Muscle of leg (tissue), 16 donors: ENCODE measurements at places on chromosomes 2 and 18. TPM values are rescaled to one million over a fixed set of nuclear protein-coding genes. Genes with fewer than 3 reads are reported as not detected.

The KYNU gene
- polyA plus RNA-seq: 0.73 TPM

The CNDP1 gene
- polyA plus RNA-seq: 0.23 TPM

The ZNF521 gene
- polyA plus RNA-seq: 40.2 TPM

The ADD2 gene
- polyA plus RNA-seq: 3.1 TPM

The RTP5 gene
- not detected for polyA plus RNA-seq

The SERPINB5 gene
- polyA plus RNA-seq: not detected

The TSGA10 gene
- polyA plus RNA-seq: 2.1 TPM

The STARD6 gene
- polyA plus RNA-seq: not detected

The PSMD1 gene
- polyA plus RNA-seq: 69.1 TPM

The CRACDL gene
- polyA plus RNA-seq: 2.2 TPM

The RMDN2 gene
- 3.9 TPM for polyA plus RNA-seq

The HAAO gene
- 17.9 TPM for polyA plus RNA-seq

The RGPD3 gene
- polyA plus RNA-seq: 0.21 TPM

The GPR45 gene
- polyA plus RNA-seq: not detected

The SP140 gene
- polyA plus RNA-seq: 0.66 TPM

The CXCR1 gene
- not detected for polyA plus RNA-seq

DNA sequence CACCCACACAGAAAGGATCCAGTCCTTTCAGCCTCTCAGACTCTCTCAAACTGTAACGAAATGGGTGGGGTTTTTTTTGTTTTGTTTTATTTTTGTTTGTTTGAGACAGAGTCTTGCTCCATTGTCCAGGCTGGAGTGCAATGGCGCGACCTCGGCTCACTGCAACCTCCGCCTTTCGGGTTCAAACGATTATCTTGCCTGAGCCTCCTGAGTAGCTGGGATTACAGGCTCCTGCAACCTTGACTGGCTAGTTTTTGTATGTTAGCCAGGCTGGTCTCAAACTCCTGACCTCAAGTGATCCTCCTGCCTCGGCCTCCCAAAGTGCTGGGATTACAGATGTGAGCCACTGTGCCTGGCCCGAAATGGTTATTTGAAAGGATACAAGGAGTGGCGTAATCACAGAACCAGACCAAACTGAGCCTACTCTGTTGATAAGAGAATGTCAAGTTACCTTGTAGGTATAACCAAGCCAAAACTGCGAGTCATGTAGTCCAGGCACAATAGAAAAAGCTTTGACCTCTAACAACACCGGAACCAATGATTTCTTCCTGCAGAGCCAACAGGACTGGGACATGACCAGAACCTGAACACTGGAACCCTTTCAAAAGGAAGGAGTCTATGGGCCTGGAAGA is 72.5 kb downstream of the NCAPH start:
- DNase-seq: no peak

DNA sequence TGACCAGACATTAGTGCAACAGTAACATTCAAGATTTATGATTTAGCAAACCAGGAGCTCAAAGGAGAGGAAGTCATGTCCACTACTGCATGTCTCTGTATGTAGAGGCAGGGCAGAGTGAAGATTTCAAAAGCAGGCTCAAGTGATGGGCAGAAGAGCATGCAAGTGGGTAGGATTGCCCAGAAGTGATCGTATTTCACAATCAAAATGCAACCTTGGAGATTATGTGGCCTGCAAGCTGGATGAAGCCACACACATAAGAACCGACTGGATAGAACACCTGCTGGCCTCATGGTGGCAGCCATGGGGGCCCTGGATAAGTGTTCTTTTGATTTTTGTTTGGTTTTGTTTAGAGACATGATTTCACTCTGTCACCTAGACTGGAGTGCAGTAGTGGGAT is 286.8 kb upstream of the RAB12 start:
- no peak for DNase-seq

GRCh38 chr2:121663434-121663833 is 14.2 kb upstream of the CLASP1 start:
- peak; percentile 6 for DNase-seq

GRCh38 chr18:46481048-46481846 is 175.8 kb downstream of the LOXHD1 start:
- peak; percentile 83 for DNase-seq

GRCh38 chr2:149656996-149657395 is 69.4 kb upstream of the MMADHC start:
- no peak for DNase-seq

DNA sequence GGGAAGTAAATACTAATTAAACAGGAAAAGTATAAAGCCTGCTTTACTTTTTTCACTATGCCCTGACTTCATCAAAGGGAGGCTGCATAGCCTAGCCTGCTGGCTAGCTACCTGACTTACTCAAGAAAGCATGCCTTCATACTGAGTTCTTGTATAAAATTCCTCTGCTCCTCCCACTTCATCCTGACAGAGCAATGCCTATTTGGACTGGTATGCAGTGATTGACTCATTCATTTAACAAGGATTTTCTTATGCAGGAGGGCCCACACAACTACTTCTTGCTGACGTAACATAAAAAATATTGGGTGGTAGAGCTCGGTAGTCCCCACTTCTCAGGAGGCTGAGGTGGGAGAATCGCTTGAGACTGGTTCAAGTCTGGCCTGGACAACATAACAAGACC is 70.5 kb downstream of the PRPF40A start:
- no peak for DNase-seq

GRCh38 chr2:104977958-104978357 is 59.9 kb upstream of the MRPS9 start:
- no peak for DNase-seq

GRCh38 chr2:206275312-206276055 is 1.0 kb downstream of the ZDBF2 start:
- peak; percentile 70 for DNase-seq

GRCh38 chr2:29000481-29000880 is 19.4 kb downstream of the TOGARAM2 start:
- DNase-seq: peak; percentile 72

DNA sequence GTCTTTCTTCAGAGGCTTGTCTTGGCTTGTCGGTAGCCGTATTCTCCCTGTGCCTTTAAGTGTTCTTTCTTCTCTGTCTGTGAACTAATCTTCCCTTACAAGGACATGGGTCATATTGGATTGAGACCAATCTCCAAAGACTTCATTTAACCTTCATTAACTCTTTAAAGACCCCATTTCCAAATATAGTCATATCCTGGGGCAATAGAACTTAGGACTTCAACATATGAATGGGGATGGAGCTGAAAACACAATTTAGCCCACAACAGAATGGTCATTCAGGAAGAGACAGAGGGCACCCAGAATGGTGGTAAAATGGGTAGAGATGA is 82.1 kb upstream of the TANK start:
- no peak for DNase-seq

DNA sequence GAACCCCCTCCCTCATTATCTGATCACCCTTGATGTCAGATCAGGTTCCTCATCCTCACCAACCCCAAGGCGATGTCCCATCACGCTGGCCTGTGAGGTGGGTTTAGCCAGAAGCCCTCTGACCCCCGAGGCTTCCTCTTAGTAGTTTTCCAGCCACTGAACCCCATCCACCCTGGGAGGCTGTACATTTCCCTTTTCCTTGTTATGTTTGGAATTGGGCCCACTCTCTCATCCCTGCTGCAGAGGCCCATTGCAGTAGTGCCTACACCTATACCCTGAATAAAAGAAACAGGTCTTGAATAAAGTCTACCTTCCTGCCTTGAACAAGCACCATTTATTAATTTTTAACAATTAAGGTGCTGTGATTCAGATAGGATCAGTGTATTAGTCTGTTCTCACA is 80.1 kb downstream of the NCAPH start:
- no peak for DNase-seq

GRCh38 chr2:218229851-218230250 is 12.9 kb downstream of the ARPC2 start:
- DNase-seq: no peak

GRCh38 chr2:190847504-190848081 is 33.0 kb upstream of the GLS start:
- DNase-seq: peak; percentile 46

- DNase-seq: no peak
Observed at GRCh38 chr2:219250049-219250781, 2.8 kb upstream of the TUBA4B start.

DNA sequence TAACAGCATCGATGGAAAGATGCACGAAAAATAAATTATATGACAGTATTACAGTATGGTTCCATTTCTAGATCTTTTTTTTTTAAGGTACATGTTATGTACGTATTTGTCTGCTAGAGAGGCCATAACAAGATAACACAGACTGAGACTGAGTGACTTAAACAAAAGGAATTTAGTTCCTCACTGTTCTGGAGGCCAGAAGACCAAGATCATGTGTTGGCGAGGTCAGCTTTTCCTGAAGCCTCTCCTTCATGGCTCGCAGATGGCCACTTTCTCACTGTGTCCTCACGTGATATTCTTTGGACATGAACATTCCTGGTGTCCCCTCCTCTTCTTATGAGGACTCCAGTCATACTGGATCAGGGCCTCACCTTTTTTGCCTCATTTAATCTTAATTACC is 177.4 kb downstream of the CAPN13 start:
- no peak for DNase-seq

DNA sequence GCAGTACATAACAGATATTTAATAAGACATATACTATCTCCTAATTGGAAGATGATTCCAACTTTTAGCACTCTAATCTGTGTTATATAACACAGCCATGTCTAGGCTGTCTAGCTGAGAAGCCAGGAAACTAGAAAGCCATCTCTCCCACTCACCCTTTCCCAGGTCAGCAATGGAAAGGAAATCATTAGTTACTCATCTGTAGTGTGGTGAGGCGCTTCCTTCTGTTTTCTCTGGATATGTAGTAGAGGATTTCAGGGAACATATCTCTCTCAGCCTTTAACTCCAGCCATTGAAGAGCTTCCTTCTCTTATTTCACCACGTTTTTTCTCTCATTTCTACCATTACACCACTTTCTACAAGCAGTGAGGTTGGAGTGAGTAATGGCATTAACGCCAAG is 19.4 kb downstream of the RBBP8 start:
- DNase-seq: no peak

DNA sequence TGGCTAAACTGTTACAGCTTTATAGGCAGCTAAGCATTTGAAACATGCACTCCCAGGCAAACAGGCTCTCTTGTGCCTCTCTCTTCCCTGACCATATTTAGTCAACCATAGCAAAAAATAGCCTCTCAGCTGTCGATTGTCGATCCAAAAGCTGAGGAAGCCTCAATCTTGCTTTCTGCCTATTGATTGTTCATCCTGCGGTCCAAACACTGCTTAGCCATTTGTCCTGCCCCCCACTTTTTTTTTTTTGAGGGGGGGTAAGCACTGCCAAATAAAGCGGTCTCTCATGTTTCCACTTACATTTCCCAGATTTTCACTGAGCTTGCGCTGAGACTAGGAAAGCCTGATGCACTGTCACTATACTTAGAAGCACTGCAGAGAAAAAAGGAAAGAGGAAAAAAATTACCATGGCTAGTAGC is 90.8 kb downstream of the MIB1 start:
- DNase-seq: peak; percentile 93

- peak; percentile 37 for DNase-seq
Observed at GRCh38 chr2:110858993-110859701, 126.8 kb downstream of the ACOXL start.

- DNase-seq: no peak
Observed at GRCh38 chr2:68292108-68292710, 27.5 kb downstream of the CNRIP1 start.

DNA sequence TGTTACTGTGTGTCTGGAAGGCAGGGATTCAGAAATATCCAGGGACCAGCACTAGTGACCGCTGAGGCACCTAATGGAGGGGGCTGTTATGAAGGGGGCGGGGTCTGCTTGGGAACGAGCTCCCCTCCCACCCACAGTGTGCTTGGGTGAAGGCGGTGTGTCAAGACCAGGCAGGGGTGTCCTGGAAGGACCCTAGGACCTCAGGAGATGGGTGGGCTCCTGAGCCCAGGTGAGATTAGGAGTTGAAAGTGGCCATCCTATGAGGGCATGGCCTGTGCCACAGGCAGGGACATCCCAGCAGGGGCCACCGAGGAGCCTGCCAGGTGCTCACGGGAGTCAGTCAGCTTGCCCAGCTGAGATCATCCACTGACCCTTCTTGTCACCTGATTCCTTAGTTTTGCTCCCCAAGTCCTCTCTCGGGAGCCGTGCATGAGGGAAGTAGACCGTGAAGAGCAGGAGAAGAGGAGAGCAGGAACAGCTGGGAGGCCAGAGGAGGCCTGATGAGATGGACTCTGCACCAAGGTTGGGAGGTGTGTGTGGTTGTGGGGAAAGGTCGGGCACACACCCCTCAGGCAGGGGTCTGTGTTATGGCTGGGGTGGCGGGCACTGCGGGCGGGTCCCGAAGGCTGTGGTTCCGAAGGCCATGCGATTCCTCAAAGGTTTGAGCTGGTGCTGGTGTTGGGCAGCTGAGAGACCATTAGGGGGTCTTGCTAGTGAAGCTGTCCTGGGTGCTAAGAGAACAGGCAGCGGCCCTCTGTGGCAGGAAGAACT is 180.9 kb upstream of the HS6ST1 start:
- DNase-seq: no peak

- no peak for DNase-seq
Observed at GRCh38 chr2:200796561-200796960, 15.1 kb upstream of the BZW1 start.

GRCh38 chr2:150544731-150545130 is 57.3 kb upstream of the RND3 start:
- no peak for DNase-seq

GRCh38 chr2:21282515-21282898 is 158.7 kb downstream of the TDRD15 start:
- DNase-seq: no peak

DNA sequence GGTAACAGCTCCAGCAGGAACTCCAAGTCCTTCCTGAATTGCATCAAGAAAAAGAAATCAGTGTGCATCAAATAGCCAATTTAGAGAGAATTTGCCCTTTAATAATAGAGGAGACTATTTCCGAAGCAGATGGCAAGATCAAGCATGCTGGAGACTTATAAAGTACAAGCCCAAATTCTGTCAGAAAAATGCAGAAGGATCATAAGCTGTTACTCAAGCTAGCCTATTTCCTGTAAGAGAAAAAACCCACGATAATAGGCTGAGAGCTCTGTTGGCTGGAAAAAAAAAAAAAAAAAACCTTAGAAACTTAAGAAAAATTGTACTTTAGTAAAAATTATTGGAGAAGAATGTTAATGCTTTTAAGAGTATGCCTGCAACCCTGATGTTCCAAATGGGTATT is 24.4 kb upstream of the ITM2C start:
- DNase-seq: no peak

- DNase-seq: peak; percentile 15
Observed at GRCh38 chr18:66560094-66560493, 43.8 kb downstream of the CDH19 start.

- no peak for DNase-seq
Observed at GRCh38 chr2:37642907-37643729, 28.3 kb downstream of the CDC42EP3 start.

DNA sequence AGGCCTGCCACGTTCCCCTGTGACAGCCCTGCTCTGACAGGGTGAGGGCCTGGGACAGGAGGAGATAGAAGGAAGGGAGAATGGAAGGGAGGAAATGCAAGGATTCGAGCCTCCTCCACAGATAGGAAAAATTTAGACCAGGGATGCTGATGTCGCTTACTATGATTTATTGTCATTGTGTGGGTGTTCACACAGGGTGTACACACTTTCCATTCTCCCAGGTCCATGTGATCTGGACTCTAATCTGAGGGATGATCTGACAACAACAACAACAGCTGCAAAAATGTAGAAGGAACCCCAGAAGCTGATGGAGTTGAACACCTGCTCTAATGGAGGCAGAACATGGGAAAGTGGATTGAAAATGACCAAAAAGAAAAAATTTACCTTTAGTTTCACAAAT is 231.7 kb upstream of the TNP1 start:
- DNase-seq: no peak

- no peak for DNase-seq
Observed at GRCh38 chr2:167787562-167787961, 459.8 kb downstream of the STK39 start.
